ENCODE measurements at places on chromosomes 16 and 17.

DNA sequence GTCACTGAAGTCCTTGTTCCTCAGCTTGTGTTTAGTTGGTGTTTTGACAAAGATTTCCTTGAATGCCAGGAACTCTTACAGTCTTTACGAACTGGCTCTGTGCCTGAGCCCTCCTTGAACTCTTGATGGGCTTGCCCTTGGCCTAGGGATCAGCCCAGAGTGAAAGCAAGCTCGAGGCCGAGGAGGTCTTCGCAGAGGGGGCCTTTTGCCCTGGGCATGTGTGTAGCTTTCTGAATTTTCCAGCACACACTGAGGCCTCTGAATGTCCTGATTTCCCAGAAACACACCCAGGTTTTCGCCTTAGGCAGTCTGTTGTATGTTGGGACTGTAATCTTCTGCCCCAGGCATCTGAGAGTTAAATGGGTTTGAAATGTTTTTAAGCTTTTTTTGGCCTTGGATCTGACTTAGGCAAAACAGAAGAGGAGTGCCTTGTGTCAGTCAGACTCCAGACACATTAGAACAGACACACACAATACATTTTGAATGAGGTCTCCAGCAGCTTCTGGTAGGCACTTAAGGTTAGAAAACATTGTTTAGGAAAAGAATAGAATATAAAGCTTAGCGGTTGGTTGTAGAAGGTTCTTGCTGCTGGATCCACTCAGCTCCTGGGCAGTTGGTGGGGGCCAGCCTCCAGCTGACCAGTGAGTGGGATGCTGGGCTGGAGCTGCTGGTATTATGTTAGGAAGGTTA, 17.1 kb downstream of the FOXK2 start:
- no peak for DNase-seq

GRCh38 chr16:12411516-12411915, 392.2 kb downstream of the CPPED1 start:
- DNase-seq, result no peak

DNA sequence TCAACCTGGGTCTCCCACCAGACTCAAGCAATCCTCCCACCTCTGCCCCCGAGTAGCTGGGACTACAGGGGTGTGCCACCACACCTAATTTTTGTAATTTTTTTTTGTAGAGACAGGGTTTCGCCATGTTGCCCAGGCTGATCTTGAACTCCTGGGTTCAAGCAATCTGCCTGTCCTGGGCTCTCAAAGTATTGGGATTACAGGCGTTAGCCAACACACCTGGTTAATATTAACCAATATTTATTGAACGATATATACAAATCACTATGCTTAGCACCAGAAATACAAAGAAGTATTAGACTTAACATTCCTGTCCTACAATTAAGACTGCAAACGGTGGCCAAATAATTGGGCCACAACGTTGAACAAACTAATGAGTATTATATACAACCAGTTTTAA, 4.2 kb downstream of the MBTD1 start:
- no peak for DNase-seq

DNA sequence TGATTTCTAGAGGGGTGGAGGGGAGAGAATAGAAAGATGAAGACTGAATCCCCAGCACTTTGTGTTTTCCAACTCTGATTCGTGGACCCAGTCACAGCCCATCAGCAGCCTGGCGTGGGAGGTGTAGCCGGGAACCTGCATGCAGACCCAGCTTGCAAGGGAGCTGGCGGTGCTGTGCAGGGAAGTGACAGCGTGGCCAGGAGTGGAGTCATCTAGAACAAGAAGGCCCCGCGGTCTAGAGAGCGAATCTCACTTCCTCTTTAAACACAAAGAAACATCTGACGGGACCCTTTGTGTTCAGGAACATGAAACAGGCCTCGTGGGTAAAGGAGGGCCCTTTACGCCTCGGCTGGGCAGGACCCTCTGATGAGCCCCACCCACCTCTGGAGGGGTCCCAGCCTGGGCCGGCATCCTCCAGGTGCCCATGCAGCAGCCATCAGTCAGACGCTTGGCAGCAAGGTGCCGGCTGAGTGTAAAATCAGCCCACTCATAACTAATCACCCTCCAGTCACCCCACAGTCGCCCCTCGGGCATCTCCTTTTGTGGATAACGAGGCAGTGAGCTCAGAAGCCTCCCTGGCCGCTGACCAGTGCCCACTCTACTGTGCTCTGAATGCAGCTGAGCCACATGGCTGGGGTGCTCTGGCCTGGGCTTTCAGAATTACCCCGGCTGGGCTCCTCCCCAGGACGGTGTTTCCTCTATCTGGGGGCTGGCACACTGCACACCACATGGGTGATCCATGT, 4.4 kb downstream of the SNAI3 start:
- peak; percentile 36 for DNase-seq

DNA sequence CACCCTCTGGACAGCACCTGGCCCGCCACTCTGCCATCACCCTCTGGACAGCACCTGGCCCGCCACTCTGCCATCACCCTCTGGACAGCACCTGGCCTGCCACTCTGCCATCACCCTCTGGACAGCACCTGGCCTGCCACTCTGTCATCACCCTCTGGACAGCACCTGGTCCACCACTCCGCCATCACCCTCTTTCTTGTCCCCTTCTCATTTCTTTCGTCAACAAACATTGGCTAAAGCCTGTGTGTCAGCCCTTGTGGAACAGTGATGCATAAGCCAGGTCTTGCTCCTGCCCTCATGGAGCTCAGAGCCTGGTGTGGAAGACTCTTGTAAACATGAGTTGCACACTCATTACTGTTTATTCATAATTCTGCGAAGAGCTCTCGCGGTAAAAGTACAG, 31.2 kb downstream of the CDK5R1 start:
- DNase-seq, result no peak

DNA sequence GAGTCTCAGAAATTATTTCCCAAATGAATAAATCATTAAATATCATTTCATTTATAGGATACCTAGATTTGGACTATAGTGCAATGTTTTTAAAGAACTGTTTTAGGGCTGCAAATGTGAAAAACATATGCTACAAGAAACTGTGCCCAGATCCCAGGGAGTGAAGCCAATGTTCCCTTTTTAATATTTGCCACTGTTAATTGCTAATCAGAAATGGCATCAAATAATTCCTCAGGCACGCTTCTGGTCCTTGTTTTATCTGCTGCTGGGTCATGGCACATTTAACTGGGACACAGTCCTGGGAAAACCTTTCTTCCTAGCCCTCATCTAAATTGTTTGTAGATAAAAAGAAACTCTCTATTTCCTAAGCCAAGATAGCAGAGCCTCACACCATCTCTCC, 79.3 kb upstream of the CNTNAP4 start:
- no peak for DNase-seq

DNA sequence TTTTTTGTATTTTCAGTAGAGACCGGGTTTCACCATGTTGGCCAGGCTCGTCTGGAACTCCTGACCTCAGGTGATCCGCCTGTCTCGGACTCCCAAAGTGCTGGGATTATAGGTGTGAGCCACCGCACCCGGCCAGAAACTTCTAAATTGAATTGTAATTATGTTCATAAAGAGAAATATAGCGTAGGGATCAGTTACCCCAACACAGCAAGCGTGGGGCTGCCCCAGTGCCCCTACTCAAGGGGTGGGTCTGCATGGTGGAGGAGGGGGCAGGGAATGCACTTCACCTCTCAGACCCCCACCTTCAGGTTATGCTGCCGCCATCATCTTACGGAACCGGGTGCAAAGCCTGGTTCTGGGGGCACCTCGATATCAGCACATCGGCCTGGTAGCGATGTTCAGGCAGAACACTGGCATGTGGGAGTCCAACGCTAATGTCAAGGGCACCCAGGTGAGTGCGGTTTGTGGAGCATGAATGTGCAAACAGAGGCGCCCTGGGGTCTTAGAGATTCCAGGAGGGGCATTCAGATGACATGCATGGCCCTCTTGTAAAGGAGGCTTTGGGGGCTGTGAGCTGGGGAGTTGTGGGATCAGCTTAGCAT, 18.0 kb downstream of the ITGAM start:
- no peak for DNase-seq

Data from NCI-H226 (cell line).